Cortex of kidney (tissue), 1 donor: ENCODE measurements at places on chromosomes 3 and 15.

DNA sequence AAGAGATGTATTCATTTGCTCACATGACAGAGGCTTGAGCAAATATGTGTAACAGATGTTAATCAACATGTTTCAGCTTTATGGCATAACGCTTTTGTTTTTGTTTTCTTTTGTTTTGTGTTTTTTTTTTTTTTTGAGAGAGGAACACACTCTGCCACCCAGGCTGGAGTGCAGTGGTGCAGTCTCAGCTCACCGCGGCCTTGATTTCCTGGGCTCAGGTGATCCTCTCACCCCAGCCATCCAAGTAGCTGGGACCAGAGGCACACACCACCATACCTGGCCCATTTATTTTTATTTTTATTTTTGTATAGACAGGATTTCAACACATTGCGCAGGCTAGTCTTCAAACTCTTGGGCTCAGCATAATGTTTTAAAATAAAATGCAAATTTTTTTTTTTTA is 1504.4 kb upstream of the CADM2 start:
- no peak for DNase-seq

DNA sequence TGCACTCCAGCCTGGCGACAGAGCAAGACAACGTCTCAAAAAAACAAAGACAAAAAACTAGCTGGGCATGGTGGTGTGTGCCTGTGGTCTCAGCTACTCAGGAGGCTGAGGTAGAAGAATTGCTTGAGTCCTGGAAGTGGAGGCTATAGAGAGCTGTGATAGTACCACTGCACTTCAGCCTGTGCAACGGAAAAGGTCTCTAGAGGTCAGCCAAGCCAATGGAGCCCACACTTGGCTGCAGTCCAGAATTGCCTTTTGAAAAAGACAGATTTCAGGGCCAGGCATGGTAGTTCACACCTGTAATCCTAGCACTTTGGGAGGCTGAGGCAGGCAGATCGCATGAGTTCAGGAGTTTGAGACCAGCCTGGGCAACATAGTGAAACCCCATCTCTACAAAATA is 8.4 kb upstream of the RBPMS2 start:
- DNase-seq: no peak

DNA sequence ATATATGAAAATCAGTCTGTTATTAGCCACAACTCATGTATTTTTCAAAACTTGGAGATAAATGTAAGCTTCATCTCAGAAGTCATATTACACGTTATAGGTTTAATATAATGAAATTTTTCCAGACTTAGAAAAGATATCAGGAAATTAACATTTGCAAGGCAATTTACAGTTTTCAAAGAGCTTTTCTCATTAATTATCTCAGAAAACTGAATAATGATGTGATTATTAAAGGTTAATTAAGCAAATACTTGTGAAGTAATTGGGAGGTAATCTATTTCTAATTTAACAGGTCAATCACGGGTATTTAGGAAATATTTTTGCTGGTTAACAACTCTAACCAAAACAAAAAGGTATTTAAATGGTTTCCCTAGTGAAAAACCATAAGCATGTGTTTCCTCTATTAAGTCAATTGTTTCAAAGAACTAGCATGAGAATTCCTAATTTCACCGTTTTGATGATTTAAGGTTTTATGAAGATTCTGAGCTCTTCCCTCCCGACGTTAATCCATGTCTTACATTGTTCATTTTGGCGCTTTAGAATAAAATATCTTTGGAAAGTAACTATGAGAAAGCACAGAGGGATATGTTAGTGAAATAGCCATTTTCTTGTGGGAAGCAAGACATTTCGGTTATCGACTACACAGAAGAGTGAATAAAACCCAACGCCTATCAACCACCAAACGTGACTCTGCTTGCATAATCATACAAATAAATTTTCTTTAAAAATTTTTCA is 1.5 kb upstream of the NEO1 start:
- no peak for DNase-seq

GRCh38 chr3:47225310-47225906 is 57.2 kb downstream of the KIF9 start:
- no peak for DNase-seq

DNA sequence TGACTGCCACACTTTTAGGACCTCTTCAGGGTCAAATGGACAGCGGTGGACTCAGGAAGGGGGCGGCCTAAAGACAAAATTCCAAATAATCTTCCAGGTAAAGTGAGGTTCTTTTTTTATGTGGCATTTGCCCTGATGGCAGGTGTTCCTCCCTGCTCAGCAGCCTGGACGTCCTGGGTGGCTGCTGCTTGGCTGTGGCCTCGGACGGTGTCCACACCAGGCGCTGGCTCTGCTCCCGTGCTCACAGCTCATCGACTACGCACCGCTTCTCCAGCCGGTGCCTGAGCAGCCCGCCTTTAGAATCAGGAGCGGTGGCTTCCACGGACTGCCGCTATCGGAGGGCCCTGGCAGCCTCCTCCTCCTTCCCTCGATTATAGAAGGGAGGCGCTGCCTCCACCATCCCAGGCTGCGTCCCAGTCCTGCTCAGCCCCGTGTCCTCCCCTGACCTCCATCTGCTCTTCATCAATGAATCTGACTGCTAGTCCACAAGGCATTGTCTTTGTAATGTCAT is 41.9 kb downstream of the PCSK6 start:
- no peak for DNase-seq

GRCh38 chr3:126018995-126019394 is 50.0 kb downstream of the ROPN1B start:
- DNase-seq: no peak

- no peak for DNase-seq
These were observed 997.2 kb downstream of the DIPK2A start for GRCh38 chr3:144968750-144969350.

DNA sequence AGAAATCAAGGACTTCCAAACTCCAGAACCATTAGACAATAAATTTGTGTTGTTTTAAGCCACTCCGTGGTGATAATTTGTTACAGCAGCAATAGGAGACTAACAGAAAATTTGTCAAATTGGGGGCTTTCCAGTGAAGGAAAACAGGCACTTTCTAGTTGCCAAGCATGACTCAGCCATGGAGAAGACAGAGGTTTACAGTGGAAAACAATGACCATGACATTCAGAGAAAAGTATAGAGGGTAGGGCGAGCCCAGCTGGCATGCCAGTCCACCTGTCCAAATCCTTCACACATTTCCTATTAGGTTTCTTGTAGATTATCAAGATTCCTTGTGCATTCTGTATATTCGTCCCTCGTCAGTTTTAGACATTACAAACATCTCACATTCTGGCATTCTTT is 24.9 kb downstream of the SLCO2A1 start:
- DNase-seq: no peak

GRCh38 chr15:55742498-55742926 is 440 bp downstream of the PRTG start:
- DNase-seq: no peak

DNA sequence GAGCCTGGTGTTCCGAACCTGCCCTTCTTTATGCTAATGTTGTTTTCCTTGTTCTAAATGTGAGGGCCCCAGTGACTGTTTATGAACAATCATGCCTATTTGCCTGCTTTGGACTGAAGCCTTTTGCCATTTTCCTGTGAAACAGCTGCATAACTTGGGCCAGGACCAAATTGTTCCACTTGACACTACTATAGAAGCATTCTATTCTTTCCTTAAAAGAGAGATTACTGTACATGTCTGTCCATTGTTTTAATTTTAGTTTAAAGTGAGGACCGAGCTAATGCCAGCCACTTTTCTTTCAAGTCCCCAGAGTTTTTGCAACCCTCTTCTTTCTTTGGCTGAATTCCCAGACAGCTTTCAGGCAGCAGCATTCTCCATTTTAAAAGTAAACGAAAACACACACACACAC is 980.3 kb downstream of the CADM2 start:
- no peak for DNase-seq

DNA sequence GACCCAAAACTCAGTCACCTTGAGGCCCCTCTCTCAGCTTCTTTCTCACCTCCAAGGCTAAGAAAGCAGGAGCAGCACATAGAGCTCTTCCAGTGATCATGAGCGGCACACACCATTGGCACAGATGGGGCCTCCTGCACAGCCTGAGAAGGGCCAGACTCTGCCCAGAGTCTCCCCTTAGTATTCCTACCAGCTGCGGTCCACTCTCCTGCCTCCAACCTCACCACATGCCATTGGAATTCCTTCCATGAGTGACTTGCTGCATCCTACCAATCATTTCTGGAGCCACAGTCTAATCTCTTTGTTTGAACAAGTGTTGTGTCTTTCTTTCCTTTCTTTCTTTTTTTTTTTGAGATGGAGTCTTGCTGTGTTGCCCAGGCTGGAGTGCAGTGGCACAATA is 39.3 kb downstream of the CDCP1 start:
- no peak for DNase-seq
